Fibroblast of pulmonary artery (primary cell): ENCODE measurements at places on chromosomes 4 and X.
A peak's percentile ranks its signal among the peaks of the same experiment; 100 is the strongest.

- no peak for DNase-seq
Measured at GRCh38 chrX:67723580-67724351, 179.9 kb downstream of the AR start.

DNA sequence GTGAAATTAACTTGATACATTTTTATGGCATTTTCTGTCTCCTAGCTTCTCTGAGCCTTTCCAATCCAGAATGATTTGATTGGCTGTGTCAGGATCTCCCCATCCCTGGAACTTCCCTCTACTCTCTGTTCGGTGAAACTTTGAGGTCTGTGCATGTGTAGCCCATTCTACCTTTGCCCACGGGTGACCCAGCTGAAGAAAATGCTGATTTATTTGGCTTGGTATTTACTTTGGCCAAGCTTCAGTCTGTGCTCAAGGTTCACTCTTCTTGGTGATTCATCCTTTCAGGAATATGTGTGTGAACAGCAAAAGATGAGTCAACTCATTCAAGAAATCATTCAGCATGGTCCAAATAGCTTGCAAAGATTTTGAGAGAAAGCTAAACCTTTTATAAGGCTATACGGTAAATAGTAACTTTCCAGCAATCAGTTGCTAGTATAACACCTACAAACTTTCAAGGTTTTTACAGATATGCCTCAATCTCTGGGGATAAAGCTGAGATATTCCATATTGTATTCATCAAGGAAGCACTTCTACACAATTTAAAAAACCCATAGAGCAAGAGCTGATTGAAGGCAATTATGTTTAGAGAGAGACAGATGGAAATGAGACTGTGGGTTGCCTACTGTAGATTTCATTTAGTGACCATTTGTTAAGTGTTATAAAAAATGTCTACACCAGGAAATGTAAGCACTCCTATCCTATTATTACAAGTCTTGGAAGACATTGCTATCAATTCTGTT lies 233.9 kb upstream of the CXXC4 start:
- peak; percentile 73 for DNase-seq

DNA sequence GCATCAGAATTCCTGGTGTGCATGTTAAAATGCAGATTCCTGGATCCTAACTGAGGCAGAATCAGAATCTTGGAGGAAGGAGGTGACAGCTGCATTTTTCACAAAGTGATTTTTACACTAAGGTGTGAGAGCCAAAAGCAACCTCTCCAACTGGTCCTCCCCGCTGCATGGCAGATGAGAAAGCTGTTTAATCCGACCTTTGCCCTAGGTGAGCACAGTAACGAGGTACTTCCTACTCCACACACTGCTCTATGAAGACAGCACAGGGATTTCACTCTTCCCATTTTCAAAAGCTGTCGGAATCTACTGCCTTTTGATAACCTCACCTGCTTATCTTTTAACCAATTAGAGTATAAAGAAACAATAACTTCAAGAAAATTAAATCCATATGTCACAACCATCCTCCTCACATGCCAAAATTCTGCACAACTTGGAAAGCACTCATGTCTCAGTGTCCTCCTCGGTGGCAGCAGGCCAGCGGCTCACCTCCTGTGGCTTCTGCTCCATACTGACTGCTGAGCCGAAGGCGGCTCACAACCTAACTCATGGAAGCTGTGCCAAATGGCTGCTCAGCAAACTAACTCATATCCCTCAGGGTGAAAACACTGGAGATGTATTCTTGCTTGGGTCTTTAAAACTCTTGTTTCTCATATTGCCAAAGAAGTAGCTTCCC lies 3.6 kb downstream of the CASP6 start:
- DNase-seq = no peak

DNA sequence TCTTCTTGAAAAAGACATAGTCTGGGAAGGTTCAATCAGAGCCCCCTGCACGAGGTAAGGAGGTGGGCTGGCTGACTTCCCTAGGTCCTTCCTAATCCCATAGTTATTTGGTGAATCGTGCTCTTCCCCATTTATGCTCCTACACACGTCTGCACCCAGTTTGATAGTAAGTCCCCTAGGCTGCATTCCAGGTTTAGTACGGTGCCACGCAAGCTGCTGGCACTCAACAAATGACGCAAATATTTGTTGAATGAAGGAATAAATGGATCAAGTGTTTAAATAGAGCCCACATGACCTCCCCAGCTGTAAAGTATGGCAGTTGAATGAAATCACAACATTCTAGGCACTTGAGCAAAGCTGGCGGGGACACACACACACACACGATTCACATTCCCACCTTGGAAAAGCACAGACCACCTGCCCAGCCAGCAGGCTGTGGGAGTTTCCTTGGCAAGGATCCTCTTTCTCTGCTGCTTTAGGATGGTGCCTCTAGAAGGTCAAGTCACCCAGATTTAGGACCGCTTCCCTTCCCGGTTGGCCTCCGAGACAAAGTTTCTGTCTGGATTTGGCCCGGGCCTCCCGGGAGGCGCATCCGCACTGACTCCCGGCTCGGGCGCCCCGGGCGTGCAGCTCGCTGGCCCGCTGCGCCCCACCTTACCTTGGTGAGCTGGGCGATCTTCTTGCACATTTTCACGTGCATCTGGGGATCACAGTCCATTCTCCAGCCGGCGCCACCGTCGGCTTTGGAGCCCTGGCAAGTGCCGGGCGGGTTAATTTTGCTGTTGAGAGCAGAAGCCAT lies 721 bp downstream of the FAM184B start:
- DNase-seq = no peak

DNA sequence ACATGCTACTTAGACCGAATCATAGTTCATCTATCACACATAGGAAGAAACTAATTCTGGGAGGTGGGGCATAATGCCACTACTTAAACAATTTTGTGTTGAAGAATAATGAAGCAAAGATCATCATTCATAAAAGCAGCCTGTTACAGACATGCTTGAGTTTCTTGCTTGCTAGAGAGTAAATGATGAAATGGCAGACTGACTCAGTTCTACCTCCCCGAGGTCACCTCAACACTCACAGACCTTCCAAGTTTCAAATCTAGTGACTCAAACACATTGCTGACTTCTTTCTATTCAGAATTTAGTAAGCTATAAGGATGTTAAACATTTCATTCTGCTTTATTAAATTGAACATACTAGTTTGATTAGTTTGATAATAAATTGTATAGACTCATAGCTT lies 636.5 kb upstream of the FRG1 start:
- no peak for DNase-seq

- no peak for DNase-seq
Measured at GRCh38 chr4:2075987-2076907, 17.1 kb downstream of the NAT8L start.

DNA sequence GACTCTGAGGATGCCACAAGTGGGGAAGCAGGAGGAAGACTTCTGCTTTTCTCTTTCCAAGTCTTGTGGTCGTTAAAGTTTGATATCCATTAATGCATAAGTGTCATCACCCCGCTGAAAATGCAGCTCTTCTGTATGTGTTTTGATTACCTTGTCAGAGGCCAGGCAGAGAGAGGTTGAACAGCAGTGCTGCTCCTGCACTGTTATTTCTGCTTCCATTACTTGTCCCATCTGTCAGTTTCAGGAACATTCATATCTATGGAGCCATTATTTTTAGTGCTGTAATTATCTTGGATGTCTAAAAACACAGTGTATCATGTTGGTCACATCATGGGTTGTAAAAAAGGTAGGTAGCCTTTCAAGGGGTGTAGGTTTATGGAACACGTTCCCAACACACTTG lies 62.0 kb upstream of the ESX1 start:
- no peak for DNase-seq

GRCh38 chrX:119635799-119636198 lies 29.6 kb upstream of the NKRF start:
- no peak for DNase-seq

DNA sequence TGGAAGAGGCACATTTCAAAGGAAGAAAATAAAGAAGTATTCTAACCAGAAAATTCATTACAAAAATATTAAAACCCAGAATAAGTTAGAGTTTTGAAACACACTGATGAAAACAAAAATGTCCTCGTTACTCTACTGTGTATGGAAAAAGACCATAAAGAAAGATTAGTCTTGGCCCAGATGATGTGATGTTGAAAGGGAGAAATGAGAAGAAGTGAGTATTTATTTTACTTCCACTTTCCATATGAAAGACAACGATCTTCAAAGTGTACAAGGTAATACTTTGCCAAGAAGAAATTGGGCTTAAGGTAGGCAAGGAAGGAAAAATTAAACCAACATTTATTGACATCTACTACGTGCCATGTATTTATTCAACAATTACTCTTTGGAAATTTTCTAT lies 48.6 kb upstream of the EMCN start:
- no peak for DNase-seq

DNA sequence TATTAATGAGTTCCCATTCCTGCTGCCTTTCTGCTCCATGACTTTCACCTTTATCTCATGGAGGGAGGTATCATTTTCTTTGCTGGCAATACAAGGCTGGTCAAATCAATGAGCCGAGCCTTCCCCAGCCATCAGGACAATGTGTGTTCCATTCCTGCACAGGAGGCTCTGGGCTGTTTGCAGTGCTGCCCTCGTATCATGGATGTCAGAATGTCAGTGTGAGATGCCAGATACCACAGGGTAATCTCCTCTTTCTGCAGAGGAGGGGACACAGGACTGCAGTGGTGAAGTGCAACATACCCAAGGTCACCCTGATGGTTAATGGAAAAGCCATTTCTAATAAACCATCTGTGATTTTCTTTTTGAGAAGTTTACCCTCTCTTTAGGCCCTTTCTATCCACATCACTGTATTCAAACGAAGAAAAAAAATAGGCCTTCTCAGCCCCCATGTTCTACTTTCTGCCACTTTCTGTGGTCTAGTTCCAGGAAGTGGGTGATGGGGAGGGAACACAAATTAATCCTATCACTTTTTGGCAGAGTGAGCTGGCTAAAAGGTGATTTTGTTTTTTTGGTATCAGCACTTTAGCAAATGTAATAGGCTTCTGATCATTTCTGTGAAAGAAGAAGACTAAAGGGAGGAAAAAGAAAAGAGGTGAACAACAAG lies 490.2 kb upstream of the BOD1L1 start:
- no peak for DNase-seq

GRCh38 chr4:173498771-173499170 lies 31.3 kb downstream of the HAND2 start:
- DNase-seq = no peak

DNA sequence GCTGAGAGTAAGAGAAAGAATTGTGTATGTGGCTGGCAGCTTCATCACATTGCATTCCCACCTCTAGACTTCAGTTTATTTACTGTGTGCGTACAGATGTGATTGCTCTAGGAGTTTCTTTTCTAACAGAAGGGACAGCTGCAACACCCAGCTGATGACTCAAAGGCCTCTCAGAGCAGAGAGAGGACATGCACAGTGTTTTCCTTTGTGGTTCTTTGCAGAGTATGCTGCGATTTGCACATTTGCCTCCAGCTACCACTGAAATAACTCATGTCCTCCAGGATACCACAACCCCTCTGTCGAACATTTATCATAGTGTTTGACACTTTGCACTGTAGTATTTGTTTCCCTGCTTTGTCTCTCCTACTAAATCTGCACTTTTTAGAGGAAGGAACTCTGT lies 294.1 kb downstream of the STIM2 start:
- DNase-seq = peak; percentile 52

- no peak for DNase-seq
Measured at GRCh38 chrX:35622040-35622439, 176.1 kb upstream of the MAGEB16 start.

- no peak for DNase-seq
Measured at GRCh38 chrX:110532581-110532931, 173.9 kb downstream of the RTL9 start.

- DNase-seq = no peak
Measured at GRCh38 chr4:79295086-79295485, 30.8 kb downstream of the NAA11 start.

GRCh38 chr4:146857298-146857697 lies 88.4 kb downstream of the TTC29 start:
- DNase-seq = no peak

DNA sequence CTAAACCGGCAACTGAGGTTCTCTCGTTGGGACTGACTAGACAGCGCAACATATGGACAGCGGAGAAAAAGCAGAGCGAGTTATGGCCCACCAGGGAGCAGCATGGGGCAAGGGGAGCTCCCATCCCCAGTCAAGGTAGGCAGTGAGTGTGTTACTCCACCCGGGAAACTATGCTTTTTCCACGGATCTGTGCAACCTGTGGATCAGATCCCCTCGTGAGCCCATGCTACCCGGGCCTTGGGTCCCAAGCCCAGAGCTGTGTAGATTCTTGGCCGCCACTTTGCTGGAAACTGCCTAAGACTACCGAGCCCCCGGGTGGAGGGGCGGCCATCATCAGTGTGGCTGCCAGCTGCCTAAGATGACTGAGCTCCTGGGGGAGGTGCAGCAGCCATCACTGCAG lies 140.9 kb downstream of the PAPSS1 start:
- no peak for DNase-seq

- DNase-seq = no peak
Measured at GRCh38 chrX:8520791-8521190, 56.2 kb downstream of the VCX3B start.

DNA sequence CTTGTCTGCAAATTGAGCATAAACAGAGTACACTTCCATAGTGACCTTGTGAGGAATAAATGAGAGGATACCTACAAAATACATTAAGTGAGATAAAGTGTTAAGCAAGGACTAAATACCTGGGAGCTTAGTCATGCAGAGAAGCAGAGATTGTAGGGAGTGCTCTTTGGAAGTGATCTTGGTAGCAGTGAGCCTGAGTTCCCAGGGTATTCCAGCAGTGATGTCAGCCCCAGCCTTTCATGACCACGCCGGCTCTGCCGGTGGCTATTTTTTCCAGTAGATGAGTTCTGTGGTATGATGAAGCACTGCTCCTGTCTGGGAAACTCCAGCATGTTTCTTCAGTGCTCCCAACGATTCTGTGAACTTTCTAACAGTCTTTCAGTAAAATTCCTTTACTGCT lies 391.5 kb upstream of the IGFBP7 start:
- DNase-seq = peak; percentile 41

GRCh38 chrX:126485409-126485808 lies 67.2 kb downstream of the DCAF12L1 start:
- DNase-seq = no peak

DNA sequence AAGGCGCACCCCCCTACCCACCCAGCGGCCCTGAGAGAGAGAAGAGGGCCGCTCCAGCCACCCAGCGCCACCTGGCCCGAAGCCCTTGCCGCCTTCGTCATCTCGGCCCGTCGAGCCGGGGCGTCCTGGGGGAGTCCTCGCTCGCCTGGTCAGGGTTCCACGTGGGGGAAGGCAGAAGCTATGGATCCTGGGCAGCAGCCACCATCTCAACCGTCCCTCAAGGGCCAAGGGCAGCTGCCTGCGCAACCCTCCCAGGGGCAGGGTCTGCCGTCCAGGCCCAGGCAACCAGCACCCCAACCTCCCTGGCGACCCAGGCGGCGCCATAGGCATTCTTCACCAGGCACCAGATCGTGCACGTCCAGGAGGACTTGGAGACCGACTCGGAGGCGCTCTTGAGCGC lies 51.5 kb upstream of the IL13RA2 start:
- DNase-seq = no peak

- DNase-seq = no peak
Measured at GRCh38 chr4:93139118-93139517, 689.4 kb upstream of the ATOH1 start.
